ENCODE measurements at places on chromosomes 5 and 9.

GRCh38 chr5:121429761-121430160 is 421.9 kb upstream of the FTMT start:
- no peak for DNase-seq

DNA sequence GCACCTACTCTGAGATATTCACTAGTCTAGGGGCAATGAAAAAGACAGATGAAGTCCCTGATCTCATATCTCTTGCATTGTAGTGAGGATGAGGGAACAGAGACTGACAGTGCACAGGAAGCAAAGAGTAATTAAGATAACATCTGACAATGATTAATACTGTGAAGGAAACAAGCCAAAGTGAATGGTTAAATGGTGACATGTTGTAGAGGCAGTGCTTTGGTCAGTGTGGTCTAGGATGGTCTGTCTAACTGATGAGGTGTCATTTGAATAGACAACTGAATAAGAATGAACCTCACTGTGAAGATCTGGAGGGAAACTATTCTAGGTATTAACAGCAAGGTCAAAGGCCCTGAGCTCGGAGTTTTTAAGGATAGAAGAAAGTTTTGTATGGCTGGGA is 333.3 kb upstream of the GRIA1 start:
- DNase-seq: no peak

DNA sequence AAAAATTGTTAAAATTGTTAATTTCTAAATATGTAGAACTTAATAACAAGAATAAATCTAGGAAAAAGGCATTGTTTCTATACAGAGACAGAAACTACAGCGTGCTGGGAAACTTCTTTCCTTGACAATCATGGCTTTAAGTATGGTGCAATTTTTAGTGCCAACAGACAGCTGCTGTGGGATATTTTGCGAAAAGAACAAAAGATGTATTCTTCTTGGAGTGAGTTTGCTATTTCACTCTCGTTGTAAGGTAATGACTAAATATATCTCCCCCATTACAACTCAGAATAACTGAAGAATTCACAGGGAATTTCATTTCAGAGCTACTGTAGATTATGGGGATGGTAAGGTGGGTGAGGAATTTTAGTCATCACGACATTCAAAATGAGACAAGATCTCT is 2055.0 kb upstream of the ACO1 start:
- DNase-seq: no peak

GRCh38 chr9:12718482-12719026 is 25.4 kb downstream of the TYRP1 start:
- no peak for DNase-seq

DNA sequence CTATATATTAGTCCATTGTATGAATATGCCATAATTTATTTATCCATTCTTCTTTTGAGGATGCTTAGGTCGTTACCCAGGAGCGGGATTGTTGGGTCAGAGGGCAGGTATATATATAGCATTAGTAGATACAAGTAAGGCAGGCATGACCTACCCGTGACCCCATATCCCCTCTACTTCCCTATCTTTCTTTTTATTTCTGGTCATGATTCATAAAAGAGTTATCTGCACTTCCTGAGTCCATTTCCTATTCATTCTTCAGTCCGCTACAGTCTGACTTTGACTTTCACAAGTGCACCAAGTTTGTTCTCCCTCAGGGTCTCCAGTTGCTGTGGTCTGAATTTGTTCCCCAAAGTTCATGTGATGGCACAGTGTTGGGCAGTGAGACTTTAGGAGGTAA is 6.9 kb downstream of the RHOBTB3 start:
- DNase-seq: no peak

- no peak for DNase-seq
Measured at GRCh38 chr9:7762600-7762999, 37.0 kb downstream of the DMAC1 start.

DNA sequence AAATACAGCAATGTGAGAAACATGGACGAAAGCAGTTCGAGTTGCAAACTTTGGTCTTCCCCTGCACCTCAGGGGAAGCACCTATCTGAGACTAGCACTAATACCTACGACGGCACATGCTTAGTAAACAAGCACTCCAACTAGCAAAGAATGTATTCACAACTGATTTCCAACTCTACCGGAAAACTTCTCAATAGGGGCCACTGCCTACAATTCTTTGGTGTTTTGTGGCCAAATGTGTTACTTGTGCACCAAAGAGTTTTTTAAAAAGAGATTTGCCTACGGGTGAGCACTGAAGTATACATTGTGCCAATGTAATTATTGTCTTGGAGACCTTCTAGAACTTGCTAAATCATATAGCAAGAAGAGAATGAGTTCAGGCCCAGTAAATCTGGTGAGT is 12.2 kb downstream of the ENC1 start:
- DNase-seq: no peak

DNA sequence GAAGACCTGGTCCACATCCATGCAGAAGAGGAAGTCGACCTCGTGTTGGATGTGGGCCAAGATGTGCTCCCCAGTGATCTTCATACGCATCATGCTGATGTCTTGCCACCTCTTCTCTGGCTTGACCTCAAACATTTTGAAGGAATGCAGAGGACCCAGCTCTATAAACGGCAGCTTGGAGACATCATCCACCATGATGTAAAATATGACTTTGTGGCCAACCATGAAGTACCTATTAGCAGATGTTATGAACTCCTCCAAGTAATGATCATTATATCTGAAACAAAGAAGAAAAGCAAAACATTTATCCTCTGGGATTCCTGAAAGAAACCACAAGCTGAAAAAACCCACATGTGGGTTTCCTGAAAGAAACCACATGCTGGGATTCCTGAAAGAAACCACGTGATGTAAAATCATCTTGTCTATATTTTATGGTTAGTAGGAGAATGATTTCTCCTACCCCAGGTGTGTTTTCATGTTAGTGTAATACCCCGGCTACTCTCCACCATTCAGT is 52.3 kb downstream of the GGTA1 start:
- DNase-seq: no peak

DNA sequence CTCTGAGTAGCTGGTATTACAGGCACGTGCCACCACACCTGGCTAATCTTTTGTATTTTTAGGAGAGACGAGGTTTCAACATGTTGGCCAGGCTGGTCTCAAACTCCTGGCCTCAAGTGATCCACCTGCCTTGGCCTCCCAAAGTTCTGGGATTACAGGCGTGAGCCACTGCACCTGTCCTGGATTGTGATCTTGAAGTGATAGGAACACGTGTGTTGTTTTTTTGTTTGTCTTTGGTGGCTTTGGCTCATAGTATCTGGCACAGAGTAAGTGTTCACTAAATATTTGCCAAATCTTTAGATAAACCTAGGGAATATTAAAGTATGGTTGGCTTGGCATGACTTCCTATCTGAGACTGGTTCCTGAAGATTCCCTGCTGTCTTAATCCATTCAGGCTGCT is 172.7 kb downstream of the ARHGAP26 start:
- DNase-seq: no peak

DNA sequence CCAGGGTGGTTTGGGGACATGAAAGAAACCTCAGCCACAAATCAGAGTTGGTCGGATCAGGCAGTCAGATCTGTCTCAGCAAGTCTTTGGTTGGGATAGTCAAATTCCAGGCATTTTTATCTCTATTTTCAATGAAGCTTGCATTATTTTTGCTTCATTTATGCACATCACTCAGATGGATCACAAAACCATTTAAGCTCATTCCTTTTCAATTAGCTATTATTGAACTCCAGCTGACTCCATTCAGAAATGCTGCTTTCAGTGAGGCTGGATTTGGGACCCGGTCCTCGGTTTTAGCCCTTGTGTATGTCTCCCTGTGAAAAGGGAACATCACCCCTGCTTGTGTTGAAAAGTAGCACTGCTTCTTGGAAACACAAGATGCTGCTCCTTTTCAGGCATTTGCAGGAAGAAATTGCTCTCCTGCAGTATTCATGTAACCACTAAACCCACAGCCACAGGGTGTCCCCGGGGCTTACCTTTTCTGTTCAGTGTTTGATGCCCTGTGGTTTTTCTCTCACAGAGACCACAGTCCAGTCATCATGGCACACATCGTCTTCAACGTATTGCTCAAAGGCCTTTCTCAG is 232.9 kb downstream of the NFIB start:
- DNase-seq: no peak

- no peak for DNase-seq
Measured at GRCh38 chr5:108730617-108731340, 16.9 kb upstream of the FER start.

GRCh38 chr5:32297181-32298058 is 15.3 kb downstream of the MTMR12 start:
- DNase-seq: no peak

- DNase-seq: no peak
Measured at GRCh38 chr9:37156205-37156604, 35.8 kb downstream of the ZCCHC7 start.

DNA sequence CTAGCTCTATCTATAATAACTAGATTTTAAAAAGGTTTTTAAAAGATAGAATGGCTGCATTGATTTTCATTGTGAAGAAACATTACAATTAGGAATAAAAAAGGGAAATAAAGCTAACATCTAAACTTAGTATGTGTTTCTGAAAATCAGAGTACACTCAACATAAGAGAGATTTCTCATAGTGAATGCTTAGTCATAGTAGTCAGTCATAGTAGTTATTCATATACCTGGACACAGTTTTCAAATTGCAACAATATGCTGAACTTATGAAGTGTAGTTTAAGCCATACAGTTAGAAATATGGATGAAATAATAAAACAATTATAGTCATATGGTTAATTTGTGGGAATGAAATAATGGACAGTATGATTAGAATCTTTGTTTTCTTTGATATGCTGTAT is 273.0 kb upstream of the CTNND2 start:
- DNase-seq: no peak

DNA sequence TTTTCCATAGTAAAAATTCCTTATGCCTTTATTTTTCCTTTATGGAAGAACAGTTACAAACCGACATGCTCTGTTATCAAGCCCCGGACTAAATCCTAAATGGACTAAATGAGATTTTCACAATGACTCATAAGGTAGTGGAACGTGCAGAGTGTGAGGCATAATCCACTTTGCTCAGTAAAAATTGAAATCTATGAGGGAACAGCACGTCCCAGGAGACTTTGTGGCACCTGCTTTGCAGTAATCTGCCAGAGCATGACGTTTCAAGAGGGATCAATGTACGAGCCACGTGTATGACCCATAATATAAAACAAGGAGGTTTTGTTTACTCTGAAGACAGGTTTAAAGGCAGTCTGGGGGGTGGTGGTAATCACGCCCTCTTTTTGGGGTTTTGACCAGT is 83.8 kb upstream of the GNA14 start:
- no peak for DNase-seq

GRCh38 chr9:131759017-131759647 is 19.3 kb upstream of the RAPGEF1 start:
- DNase-seq: no peak

GRCh38 chr5:151810897-151811296 is 39.1 kb downstream of the G3BP1 start:
- DNase-seq: no peak

GRCh38 chr5:135454946-135455345 is 2.8 kb upstream of the TIFAB start:
- peak; percentile 16 for DNase-seq

All from activated CD4-positive, CD25-positive, alpha-beta regulatory T cell treated with anti-CD3 and anti-CD28 coated beads, Interleukin-2, amount 50 U/mL, for 72 hours (primary cell).